ENCODE measurements at places on chromosomes 11 and 22.

DNA sequence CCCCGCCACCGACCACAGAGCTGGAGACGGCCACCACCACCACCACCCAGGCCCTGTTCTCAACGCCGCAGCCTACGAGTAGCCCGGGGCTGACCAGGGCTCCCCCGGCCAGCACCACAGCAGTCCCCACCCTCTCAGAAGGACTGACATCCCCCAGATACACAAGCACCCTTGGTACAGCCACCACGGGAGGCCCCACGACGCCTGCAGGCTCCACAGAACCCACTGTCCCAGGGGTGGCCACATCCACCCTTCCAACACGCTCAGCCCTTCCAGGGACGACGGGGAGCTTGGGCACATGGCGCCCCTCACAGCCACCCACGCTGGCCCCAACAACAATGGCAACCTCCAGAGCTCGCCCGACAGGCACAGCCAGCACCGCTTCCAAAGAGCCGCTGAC lies 18.8 kb downstream of the MUC5B start:
- no peaks in the 10 kb centered on the region for H3K27me3 ChIP-seq
- H3K4me3 ChIP-seq, result no peak overlapping the region
- no peak overlapping the region for H3K27ac ChIP-seq
- DNase-seq, result no peak
- H3K4me1 ChIP-seq, result no peaks in the 10 kb centered on the region

DNA sequence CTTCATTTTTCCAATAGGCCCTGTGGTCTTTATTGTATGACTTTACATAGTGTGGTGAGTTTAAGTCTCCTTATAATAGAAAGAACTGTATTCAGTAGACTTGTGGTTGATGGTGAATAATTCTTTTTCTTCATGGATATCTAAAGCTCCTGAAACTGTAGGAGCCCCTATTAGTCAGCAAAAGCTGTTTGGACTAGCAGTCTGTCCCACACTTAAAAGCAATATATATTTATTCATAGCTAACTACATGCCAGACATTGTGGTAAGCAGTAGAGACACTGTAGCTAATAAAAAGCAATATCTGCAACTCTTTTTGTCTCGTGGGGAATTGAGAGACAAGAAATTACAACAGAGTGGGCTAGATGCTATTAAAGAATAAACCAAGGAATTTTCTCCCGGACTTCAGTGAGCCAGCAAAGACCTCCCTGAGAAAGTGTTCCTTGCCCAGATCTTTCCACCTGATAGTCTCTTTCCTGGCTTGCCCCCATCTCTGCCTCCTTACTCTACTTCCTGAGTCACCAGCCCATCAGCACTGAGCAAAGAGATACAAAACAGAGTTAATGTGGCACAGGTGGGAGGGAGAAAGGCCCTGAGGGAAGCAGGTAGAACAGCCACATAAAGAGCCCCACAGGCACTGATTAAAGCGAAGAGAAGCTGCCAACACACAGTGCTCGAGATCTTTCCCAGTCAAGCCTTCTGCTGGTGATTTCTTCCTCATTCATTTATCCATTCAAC lies 1.4 kb upstream of the OR52W1 start:
- H3K27me3 ChIP-seq, result no peaks in the 10 kb centered on the region
- DNase-seq, result no peak
- no peak overlapping the region for H3K27ac ChIP-seq
- no peak overlapping the region for H3K4me3 ChIP-seq

GRCh38 chr22:46171940-46172339 lies 21.6 kb downstream of the PPARA start:
- H3K36me3 ChIP-seq, result no peaks in the 10 kb centered on the region
- DNase-seq, result peak; percentile 86
- no peaks in the 10 kb centered on the region for H3K27me3 ChIP-seq
- H3K27ac ChIP-seq, result peak overlapping the region; percentile 94
- peaks cover 33% of the 10 kb centered on the region for H3K4me1 ChIP-seq

GRCh38 chr22:38748487-38749136 lies 7.2 kb downstream of the SUN2 start:
- H3K27me3 ChIP-seq, result no peaks in the 10 kb centered on the region
- DNase-seq, result no peak
- peaks cover 2% of the 10 kb centered on the region for H3K4me1 ChIP-seq
- H3K4me3 ChIP-seq, result no peak overlapping the region
- no peaks in the 10 kb centered on the region for H3K36me3 ChIP-seq

DNA sequence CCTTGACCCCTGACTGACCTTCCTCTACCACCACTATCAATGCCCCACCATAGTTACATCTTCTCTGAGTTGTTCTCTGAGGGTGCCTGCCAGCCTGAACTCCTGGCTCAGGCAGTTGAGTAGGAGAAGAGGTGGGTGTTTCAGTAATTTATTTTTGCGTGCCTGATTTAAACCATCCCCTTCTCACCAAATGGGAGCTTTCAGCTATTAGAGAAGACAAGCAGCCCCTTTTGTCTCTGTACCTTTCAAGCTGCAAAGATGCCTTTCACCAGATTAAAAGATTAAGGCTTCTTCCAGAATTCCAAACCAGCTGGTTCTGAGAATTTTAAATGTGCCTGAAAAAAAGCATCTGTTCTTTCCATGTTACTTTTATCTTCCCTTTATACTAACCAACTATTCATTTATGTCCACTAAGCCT lies 223.8 kb downstream of the FAM76B start:
- no peak overlapping the region for H3K27ac ChIP-seq
- H3K36me3 ChIP-seq, result no peaks in the 10 kb centered on the region
- DNase-seq, result no peak

- H3K4me3 ChIP-seq, result no peak overlapping the region
- no peak overlapping the region for H3K27ac ChIP-seq
- no peaks in the 10 kb centered on the region for H3K27me3 ChIP-seq
- no peaks in the 10 kb centered on the region for H3K36me3 ChIP-seq
These were observed 80.6 kb downstream of the BCR start for GRCh38 chr22:23260645-23261581.

DNA sequence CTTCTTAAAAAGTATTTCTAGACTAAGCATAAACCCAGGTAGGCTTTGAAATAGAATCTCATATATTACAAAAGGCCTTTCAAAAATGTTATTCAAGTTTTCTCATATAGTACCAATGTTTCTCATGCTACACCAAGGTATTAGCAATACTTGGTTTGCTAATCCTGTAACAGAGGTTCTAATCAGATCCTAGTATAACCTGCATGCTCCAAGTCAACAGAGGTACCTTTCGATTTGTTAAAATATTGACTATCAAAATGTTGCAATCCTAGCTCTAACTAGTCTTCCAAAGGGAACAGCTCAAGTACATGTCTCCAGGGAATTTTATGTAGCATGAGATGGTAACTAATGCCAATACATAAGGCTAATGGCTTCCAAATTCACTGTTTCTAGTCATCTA lies 98.1 kb upstream of the APOA1 start:
- no peak overlapping the region for H3K4me3 ChIP-seq
- no peak overlapping the region for H3K27ac ChIP-seq
- H3K36me3 ChIP-seq, result no peaks in the 10 kb centered on the region
- H3K4me1 ChIP-seq, result peaks cover 23% of the 10 kb centered on the region
- DNase-seq, result no peak
- no peaks in the 10 kb centered on the region for H3K27me3 ChIP-seq

DNA sequence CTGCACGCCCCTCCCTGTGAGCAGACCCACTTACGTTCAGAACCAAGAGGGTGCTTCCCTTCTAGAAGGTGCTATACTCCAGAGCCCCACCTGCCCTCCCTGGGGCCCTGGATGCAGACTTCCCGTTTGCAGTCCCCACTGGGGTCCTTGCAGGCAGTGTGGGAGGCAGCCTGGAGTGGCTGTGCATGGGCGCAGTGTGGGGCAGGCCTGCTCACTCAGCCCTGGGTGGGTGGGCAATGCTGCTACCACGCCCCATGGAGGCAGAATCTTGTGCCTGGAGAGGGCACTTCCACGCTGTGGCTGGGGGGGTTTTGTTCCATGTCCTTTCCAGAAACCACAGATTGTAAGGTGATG lies 116.2 kb downstream of the KCNQ1OT1 start:
- DNase-seq, result no peak
- no peak overlapping the region for H3K27ac ChIP-seq
- H3K27me3 ChIP-seq, result no peaks in the 10 kb centered on the region
- no peaks in the 10 kb centered on the region for H3K4me1 ChIP-seq
- H3K4me3 ChIP-seq, result no peak overlapping the region

DNA sequence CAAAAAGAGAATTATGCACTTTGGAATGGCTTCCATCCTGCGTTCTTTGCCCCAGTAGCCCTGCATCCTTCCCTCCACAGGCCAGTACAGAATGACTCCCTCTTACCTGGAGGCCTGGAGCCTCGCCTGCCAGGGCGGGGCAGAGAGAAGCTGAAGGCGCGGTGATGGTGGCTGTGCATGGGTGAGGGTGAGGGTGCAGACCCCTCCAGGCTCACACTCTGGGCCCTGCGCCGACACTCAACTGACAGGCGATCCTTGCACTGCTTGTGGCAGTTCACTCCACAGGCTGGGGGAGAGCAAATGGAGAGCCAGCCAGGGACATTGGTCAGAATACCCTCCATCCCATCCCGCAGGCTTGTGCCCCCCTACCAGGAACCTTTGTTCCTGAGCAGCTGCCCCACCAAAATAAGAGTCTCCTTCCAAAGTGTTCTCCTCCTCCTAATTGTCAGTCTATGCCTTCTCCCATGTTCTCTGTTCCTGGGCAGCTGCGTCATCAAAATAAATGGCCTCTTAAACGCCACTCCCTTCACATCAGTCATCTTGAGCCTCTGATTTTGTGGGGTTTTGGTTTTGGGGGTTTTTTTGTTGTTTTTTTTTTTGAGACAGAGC lies 5.9 kb upstream of the NRXN2 start:
- peaks cover 2% of the 10 kb centered on the region for H3K27me3 ChIP-seq
- H3K4me3 ChIP-seq, result no peak overlapping the region
- DNase-seq, result no peak
- H3K36me3 ChIP-seq, result no peaks in the 10 kb centered on the region
- H3K27ac ChIP-seq, result no peak overlapping the region

GRCh38 chr11:80700386-80700785 lies 1259.6 kb upstream of the TENM4 start:
- H3K36me3 ChIP-seq, result no peaks in the 10 kb centered on the region
- H3K4me1 ChIP-seq, result peaks cover 42% of the 10 kb centered on the region
- H3K4me3 ChIP-seq, result peak overlapping the region; percentile 33

All from PC-3 (cell line).